ENCODE measurements at places on chromosomes 6 and 20.
A peak's percentile ranks its signal among the peaks of the same experiment; 100 is the strongest.

GRCh38 chr20:5767493-5768098 lies 17.4 kb downstream of the SHLD1 start:
- DNase-seq, result no peak

DNA sequence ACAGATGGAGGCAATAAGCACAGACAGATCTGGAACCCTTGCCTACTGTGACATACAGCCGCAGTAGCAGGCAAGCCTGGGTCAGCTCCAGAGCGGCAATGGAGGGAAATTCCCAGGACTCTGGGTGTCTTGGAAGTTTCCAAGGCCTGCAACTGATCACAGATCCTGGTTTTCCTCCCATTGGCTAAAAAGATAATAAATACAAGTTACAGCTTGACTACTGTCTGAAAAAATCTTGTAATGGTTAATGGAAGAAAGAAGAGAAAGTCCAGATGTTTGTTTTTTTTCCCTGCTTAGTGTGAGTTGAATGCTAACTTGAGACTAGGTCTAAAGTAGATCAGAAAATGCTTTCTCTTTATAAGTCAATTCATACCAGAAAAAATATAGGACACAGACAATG lies 307.6 kb downstream of the ALDH8A1 start:
- no peak for DNase-seq

DNA sequence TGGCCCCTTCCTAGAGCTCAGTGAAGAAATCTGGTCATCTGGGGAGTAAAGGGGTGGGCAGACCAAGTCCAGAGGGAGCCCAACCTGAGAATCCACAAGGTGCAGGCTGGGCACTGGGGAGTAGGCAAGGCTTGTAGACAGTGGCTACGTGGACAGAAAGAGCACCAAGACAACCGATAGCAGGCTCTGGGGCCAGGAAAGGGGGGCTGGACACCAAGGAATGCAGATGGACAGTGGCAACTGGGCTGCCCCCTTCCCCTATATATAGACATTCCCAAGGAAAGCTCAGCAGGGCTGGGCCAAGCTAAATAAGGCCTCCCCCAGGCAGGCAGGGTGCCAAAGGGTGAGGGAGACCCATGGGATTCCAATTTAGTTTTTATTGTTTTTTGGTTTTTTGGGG lies 1.5 kb upstream of the TNNC2 start:
- no peak for DNase-seq

DNA sequence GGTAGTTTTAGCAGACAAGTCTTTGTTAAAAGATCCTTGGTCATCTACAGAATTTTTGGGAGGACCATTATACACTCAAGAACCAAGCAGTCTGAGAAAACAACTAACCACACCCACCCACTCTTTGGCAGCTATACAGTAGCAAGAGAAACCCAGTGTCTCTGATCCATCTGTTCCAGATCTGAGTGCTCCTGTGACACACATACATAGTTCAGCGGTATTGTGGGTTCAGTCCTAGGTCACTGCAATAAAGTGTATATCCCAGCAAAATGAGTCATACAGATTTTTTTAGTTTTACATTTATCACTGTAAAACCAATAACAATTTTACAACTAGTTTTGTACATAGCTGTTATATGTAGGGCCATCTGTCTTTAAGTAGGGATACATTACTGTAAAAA lies 47.4 kb upstream of the PAK5 start:
- DNase-seq, result no peak

- no peak for DNase-seq
Measured at GRCh38 chr6:121573481-121573880, 138.0 kb downstream of the GJA1 start.

DNA sequence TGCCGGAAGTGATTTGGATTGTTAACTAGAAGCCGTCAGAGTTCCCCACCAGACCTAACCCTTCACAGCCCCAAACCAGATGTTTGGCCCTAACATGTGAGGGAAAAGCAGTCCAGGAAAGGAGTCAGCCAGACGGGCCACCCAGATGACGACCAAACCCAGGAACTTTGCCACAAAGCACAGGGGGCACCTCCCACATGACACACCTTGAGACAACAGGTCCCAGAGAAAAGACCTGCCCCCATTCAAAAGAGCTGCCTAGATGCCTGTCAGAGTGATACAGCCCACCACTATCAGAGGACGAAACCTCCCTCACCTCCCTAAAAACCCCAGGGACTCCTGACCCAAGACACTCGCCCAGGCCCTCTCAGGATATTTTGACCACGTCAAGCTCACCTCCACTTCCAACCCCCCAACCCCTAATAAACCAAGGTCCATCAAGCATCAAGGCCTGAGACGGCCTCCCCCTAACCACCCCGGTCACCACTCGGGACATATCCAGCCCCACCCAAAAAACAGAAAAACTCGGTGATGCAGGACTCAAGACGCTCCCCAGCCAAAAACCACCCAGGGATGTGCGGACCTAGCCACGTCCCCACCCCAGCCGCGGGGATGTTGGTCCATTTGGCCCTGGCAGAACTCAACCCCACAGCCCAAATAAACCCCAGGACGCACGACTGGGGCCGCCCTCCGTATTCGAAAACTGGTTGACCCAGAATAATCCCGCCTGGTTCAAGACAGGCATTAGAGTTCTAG lies 662 bp downstream of the ZNF343 start:
- peak; percentile 20 for DNase-seq

GRCh38 chr6:4018171-4018923 lies 60.6 kb downstream of the FAM217A start:
- peak; percentile 99 for DNase-seq
